ENCODE measurements at places on chromosomes 6 and 20. TPM values are rescaled to one million over a fixed set of nuclear protein-coding genes. Genes with fewer than 3 reads are reported as not detected.

GRCh38 chr20:34569598-34569997 lies 11.1 kb downstream of the MAP1LC3A start:
- no peak for DNase-seq

The SNPH gene
- total RNA-seq: 7.1 TPM

DNA sequence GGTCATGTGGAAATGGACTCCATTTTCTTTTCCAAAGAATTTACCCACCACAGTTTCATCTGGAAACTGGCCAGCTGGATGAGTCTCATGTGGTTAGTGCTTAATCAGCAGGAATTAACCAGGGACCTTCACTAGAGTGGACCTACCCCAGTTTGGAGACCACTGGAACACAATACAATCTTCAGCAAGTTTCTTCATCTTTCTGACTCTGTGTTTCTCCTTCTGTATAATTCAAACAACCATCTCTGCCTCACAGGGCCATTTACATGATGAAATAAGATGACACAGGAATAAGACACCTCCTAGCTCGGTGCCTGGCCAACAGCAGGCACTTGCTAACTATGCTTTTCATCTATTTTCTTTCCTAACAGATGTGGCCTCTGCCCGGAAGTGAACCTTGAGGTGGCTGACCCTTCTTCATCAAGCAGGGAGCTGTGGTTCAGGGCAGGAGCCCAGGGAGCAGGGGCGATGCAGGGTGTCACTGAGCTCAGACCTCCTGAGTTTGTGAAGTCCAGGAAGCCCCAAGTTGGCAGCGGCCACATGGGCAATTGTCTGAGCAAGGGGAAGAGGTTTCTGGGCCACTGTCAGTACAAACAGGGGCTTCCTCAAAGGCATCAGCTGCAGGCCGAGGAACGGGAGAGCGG lies 98.8 kb downstream of the SOD2 start:
- no peak for DNase-seq

The EFCAB8 gene
- not detected for total RNA-seq

GRCh38 chr20:56957737-56958553 lies 308.5 kb downstream of the BMP7 start:
- no peak for DNase-seq

The CST7 gene
- total RNA-seq: not detected

GRCh38 chr20:32031007-32031958 lies 20.8 kb upstream of the HCK start:
- DNase-seq: peak; percentile 31

The MEI4 gene
- 0.21 TPM for total RNA-seq

The LTB gene
- 19.3 TPM for total RNA-seq

Measured in kidney epithelial cell (primary cell).